ENCODE measurements at places on chromosomes 4 and X.

- no peak for DNase-seq
Observed at GRCh38 chr4:183429489-183429888, 14.9 kb upstream of the CDKN2AIP start.

GRCh38 chr4:56215901-56216300 lies 171.4 kb downstream of the AASDH start:
- DNase-seq: peak; percentile 79

DNA sequence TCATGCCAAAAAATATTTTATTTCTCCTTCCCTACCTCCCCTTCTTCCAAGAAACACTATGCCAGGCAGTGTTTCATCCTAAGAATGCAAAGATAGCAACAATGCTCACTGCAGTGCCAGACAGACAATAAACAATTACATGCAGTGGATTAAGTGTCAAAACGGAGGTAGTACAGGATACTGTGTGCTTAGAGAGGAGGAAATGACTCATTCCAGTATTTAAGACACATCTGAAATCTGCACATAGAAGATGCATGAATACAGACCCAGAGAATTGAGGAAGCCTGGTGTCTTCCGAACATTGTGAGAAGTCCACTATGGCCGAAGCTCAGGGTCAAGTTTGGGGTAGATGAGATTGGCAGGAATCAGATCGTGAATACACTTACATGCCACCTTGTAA lies 326.4 kb downstream of the PPP3CA start:
- DNase-seq: peak; percentile 87

GRCh38 chrX:93420090-93420489 lies 253.3 kb downstream of the NAP1L3 start:
- DNase-seq: no peak

DNA sequence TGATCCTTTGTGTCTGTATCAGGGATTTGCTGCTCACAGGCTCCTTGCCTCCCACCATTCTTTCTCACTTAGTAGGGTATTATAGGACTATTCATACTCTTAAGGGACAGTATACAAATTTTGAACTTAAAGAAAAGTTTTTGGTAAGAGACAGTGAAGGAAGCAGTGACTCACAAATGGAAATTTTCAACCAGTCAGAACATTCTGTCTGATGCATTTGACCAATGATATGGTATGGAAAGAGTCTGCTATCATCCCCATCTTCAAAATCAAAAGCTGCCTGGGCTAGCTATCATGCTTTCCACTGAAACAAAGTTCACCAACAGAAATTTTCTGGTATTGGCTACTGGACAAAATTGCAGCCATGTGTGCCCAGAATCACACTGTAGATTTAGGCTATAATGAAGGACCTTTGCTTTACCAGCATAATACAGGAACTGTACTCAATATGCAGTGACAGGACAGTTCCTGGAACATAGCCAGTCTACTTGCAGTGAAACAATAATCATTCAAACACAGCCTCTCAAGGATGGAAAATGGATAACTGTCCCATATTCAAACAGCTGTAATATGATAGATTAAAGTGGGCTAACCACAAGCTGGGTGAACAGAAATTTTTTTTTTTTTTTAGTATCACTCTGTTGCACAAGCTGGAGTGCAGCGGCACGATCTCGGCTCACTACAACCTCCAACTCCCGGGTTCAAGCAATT lies 109.0 kb upstream of the ACSL4 start:
- no peak for DNase-seq

GRCh38 chr4:87166296-87166854 lies 54.0 kb downstream of the KLHL8 start:
- DNase-seq: no peak

DNA sequence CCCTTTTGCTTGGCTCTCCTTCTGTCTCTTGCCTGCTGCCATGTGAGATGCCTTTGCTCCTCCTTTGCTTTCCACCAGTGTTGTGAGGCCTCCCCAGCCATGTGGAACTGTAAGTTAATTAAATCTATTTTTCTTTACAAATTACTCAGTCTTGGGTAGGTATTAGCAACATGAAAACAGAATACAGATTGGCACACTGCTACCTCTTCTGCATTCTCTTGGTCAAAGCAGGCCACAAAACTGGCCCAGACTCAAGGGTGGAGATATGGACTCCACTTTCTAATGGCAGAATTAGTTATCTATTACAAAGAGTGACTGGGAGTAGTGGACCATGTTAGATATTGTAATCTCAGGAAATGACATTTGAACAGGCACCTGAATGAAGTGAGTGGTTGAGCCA lies 21.5 kb upstream of the CCDC149 start:
- no peak for DNase-seq

DNA sequence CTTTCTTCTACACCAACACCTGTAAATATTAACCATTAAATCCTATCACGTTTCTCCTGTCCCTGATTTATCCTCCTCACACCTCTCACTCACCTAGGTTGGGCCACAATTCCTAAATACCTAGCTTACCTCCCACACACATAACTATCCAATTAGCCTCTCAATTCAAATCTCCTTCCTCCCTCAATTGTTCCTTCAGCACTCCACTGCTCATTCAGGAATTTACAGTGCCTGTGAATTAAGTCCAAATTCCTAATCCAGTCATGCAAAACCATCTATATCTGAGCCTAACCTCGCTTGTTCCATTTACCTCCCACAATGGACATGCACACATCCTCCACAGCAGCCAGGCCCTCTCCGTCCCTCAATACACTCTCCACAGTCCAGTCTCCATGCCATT lies 17.5 kb downstream of the ANXA5 start:
- no peak for DNase-seq

DNA sequence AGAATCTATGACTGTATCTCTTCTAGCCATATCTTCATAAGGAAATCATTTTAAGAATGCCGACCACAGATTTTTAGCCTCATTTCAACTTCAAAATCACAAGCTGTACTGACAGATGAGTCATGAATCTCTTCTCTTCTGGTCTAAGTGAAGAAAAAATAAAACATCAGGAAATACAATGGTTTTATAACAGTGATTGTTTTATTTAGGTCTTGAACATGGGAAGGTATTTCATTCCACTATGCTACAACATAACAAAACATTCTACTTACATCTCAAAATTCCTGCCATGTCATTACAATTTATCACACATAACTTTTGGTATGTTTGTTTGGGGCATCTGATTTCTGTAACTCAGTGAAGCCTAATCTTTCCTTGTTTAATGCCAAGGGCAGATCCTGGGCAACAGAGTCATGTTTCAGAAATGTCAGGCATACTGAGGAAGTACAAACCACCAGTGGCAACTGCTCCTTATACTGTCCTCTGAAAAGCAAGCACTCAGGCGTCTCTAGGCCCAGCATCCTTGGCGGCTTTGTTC lies 325.0 kb downstream of the PDHA2 start:
- DNase-seq: peak; percentile 86

DNA sequence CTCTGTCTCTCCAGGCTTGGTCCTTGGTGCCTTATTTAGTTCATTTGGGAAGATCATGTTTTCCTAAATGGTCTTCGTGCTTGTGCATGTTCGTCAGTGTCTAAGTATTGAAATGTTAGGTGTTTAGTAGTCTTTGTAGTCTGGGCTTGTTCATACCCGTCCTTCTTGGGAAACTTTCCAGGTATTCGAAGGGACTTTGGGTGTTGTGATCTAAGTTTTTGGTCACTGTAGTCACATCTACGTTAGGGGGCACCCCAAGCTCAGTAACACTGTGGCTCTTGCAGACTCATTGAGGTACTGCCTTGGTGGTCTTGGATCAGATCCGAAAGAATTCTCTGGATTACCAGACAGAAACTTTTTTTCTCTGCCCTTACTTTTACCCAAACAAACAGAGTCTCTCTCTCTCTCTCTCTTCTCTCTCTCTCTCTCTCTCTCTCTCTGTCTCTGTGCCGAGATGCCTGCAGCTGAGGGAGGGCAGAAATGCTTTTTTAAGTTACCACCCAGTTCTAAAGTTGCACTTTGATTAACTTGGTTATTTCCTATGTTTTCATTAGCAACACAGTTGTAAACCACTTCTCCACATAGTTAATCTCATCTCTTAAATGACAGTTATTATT lies 67.6 kb upstream of the SLC7A3 start:
- DNase-seq: peak; percentile 9

- DNase-seq: no peak
Observed at GRCh38 chr4:147586637-147587036, 30.6 kb upstream of the TMEM184C start.

GRCh38 chr4:52263607-52264006 lies 212.5 kb downstream of the SPATA18 start:
- peak; percentile 52 for DNase-seq

GRCh38 chr4:105092356-105092755 lies 54.3 kb upstream of the TET2 start:
- peak; percentile 90 for DNase-seq

DNA sequence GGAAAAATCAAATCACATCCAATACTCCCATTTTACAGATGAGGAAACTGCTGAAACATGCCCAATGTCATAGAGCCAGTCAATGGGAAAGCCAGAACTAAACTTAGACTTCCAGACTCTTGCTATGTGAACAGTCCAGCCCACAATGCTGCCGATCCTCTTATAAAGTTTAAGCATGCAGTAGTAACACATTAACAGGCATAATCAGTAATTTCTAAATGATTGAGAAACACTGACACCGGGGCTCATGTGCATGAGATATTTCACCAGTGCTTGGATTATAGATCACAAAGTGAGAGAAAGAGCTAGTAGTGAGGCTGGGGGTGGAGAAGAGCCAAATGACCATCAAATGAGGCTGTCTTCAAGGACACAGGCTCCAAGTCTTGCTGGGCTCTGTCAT lies 2.5 kb downstream of the BDH2 start:
- no peak for DNase-seq

DNA sequence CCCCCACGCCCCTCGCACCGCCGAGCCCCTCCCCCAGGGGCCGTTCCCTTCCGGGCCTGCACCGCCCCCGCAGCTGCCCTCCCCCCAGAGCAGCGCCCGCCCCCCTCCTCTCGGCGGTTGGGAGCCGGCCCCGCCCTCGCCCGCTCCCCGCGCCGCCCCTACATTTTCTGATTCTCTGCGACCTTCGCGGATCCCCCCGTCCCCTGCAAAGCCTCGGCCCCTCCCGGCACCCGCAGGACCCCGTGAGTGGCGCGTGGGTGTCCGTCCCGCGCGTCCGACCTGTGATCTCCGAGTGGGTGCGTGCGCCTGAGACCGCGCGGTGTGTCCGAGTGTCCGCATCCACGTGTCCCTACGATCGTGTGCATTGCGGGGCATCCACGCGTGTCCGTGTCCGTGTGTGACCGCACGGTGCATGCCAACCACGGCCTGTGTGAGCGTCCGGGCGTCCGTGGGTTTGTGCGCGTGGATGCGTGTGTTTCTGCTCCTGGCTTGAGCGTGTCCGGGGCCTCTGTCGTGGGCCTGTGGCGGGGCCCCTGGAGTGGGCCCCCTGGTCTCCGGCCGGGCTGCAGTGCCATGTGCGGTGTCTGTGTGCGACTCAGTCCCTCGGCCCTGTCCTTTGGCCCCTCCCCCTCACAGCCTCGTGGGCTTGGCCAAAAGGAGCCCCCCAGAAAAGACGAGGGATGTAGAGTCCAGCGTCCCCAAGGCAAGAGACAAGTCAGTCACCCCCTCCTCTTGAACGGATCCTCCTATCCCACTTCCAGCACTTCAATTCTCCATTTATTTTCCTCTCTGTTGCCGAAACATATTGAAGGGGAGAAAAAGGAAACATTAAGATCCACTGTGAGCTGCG lies 8.8 kb upstream of the NKX1-1 start:
- DNase-seq: no peak

- no peak for DNase-seq
Observed at GRCh38 chr4:188328966-188329365, 189.7 kb downstream of the TRIML1 start.

DNA sequence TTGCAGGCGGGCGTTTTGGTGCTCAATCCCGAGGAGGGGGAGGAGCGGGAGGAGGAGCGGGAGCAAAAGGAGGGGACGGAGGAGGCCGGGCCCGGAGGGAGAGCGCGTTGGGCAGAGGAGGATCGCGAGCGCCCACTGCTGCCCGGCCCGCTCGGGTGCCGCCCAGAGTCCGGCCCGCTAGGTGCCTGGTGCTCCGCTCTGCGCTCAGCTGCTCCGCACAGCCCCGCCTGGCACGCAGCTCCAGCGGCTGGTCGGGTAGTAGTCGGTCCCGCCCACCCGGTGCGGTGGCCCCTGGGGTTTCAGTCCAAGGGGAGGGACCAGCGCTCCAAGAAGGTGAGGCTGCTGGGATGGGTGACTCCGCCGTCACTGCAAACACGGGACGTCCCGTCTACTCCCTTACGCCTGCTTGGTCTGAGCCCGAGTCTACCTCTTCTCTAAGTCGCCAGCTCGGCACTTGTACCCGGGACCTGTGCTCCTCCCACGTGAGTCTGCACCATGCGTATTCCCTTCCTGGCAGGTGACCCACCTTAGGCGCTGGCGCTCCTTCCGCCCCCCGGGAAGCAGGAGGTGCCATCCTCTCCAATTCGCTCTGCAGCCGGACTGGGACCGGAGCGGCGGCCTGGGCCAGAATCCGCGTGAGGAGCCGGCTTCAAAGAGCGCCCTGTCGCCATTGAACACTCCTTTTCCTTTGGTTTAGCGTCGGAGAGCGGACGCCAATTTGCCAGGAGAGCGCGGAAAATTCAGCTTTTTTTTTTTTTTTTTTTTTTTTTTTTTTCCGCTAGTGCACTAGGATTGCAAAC lies 405 bp upstream of the HS3ST1 start:
- DNase-seq: peak; percentile 71

GRCh38 chr4:53994382-53995102 lies 69.9 kb downstream of the CHIC2 start:
- no peak for DNase-seq

GRCh38 chr4:15457406-15458201 lies 12.1 kb upstream of the CC2D2A start:
- DNase-seq: peak; percentile 38

DNA sequence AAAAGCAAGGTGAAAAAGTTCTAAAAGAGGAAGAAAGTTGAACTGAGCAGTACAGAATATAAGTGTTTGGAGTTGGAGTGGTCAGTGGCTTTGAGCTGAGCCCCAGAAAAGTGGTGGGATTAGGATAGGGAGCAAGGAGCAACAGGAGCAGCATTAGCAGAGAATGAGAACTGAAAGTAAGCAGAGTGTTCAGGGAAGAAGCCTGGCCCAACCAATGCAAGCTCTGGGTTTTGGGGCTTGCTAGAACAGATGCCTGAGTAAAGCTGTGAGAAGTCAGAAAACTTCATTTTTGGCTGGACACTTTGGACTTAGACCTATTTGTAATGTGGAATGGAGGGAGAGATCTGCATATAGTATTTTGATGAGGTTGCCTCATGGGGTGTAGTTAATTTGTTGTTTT lies 17.8 kb downstream of the JADE1 start:
- DNase-seq: no peak

DNA sequence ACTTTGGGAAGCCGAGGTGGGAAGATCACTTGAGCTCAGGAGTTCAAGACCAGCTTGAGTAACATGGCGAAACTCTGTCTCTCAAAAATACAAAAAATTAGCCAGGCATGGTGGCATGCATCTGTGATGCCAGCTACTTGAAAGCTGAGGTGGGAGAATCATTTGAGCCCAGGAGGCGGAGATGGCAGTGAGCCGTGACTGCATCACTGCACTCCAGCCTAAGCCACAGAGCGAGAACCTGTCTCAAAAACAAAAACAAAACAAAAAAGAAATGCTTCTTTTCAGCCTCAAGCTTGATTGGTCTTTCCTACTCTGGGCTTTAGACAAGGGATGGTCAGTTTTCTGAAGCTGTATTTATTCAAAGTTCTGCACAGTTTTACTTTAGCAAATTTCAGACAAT lies 15.8 kb upstream of the DHRSX start:
- DNase-seq: no peak
